ENCODE measurements at places on chromosomes 16 and 17.

- no peak for DNase-seq
Observed at GRCh38 chr17:82839617-82840292, at the start of gene ZNF750. Gene ZNF750 (minus strand): TSS chr17:82840022. CDS start chr17:82832454, 7,568 bp downstream.

DNA sequence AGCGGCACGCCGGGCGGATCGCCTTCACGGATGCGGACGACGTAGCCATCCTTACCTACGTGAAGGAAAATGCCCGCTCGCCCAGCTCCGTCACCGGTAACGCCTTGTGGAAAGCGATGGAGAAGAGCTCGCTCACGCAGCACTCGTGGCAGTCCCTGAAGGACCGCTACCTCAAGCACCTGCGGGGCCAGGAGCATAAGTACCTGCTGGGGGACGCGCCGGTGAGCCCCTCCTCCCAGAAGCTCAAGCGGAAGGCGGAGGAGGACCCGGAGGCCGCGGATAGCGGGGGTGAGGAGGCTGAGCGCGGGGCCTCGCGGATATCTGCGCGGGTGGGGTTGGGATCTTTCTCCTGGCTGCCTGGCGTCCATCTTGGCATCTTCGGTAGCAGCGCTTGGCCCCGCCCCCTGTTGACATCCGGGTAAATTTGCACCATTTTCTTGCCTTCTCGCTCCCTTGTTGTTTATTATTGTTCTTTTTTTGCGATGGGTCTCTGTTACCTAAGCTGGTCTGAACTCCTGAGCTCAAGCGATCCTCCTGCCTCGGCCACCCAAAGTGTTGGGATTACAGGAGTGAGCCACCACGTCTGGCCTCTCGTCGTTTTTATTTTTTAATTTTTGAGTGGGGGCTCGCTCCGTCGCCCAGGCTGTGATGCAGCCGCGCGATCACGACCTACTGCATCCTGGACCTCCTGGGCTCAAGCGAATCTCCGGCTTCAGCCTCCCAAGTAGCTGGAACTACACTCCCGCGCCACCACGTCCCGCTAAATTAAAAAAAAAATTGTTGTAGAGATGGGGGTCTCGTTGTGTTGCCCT, 898 bp downstream of the TERF2IP start:
- peak; percentile 3 for DNase-seq

GRCh38 chr17:78367193-78367592, 7.3 kb upstream of the SOCS3 start:
- no peak for DNase-seq

- no peak for DNase-seq
Observed at GRCh38 chr16:17483351-17483750, 12.6 kb upstream of the XYLT1 start.

DNA sequence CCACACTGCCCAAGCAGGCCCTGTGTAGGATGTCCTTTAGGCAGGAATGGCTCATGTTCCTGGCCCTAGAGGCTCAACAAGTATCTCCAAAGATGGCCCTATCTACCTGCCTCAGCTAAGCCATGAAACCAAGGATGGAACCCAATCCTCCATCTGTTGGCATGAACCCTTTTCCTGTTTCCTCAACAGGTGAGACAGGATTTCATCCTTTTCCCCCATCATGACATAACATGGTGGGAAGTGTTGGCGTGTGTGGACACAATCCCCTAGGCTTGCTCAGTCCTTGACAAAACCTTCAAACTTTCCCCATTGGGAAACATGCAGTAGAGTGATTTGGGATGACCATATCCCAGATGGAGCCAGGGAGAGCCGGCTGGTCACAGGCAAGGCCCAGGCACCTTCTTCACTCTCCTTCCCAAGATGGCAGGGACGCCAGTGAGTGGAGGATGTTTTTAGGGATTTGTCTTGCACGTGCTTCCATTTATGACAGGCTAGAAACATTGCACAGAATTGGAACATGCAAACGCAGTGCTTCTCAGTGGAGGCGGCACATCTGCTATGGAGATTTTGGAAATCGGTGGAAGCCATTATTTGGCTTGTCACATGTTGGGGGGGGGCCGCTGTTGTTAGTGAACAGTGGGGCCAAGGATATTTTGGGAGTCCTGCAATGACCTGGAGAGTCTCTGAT, 77.0 kb downstream of the MYH11 start:
- no peak for DNase-seq

DNA sequence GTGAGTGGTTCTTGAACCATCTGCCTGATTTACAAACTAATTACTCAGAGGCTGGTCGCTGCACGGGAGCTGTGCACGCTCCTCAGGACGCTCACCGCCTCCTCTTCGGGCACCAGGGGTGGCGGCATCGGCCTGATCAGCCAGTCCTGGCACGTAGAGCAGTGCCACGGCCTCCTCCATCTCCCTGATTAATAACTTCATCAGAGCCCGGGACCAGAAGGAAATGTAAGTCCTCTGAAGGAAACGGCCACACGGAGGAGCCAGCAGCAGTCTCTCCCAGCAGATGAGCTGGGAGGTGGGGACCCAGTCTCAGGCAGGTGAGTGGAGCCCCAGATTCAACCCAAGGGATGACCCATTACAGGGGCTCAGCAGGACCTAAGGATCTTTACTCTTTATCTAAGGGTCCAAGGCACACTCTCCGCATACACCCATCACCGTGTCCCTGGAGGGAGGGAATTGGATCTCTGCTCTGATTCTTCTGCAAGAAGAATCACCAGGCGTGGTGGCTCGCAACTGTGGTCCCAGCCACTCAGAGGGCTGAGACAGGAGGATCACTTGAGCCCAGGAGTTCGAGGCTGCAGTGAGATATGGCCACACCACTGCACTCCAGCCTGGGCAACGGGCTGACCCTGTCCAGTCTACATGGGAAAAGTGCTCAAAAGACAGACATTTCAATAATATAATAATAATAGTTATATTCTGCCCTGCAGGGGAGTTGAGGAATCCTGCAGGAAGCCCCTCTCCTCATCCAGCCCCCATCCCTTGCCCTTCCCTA, 366.5 kb downstream of the SEC14L1 start:
- DNase-seq: no peak

- no peak for DNase-seq
Observed at GRCh38 chr17:81143717-81144422, 21.4 kb upstream of the PVALEF start.

Data from NCI-H1930 (cell line).